AG09319 (cell line): ENCODE measurements at places on chromosomes 1 and 21.

- DNase-seq = no peak
Measured at GRCh38 chr1:185526344-185527307, 207.6 kb upstream of the HMCN1 start.

GRCh38 chr1:172252958-172253357 is 167.5 kb upstream of the C1orf105 start:
- DNase-seq = no peak

- DNase-seq = no peak
Measured at GRCh38 chr1:77282866-77283539, 1.2 kb downstream of the AK5 start.

GRCh38 chr1:233372218-233373120 is 44.9 kb downstream of the MAP3K21 start:
- DNase-seq = no peak

DNA sequence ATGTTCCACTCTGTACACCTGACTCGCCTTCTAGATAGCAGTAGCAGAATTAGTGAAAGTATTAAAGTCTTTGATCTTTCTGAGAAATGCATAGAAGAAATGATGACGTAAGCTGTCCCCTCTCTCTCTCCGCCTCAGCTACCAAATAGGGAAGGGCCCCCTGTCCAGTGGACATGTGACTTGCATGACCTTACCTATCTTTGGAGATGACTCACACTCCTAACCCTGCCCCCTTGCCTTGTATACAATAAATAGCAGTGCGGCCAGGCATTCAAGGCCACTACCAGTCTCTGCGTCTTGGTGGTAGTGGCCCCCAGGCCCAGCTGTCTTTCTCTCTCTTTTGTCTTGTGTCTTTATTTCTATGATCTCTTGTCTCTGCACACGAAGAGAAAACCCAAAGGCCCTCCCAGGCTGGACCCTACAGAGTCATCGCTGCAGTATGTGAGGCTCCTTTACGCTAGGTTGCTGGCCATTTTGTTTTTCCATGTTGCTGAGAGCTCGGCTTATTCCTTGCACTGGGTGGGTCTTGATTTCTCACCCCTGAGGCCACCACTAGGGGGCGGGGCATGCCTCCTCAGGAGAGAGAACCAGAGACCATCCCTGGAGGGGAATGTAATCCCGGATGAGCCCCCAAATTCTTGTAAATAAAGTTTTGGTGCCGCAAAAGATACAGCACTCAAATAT is 16.0 kb upstream of the ZBTB8B start:
- DNase-seq = no peak

DNA sequence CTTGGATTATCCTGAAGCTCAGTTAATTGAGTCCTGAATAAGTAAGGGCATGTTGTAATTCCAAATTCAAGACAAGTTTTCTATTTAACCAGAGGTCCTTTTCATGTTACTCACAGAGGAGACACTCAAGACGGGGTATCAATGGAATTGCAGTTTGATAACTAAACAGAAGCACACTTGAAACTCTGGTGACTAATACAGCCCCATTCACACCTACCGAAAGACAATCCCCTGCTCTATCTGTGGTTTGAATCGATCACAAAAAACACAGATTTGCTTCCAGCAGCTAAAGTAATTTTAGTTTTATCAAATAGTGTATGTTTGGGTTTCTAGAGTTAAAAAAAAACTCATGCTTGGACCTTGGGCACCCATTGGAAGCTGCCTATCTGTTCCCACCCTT is 60.4 kb downstream of the TEX35 start:
- no peak for DNase-seq

GRCh38 chr1:193141804-193142203 is 20.0 kb downstream of the CDC73 start:
- no peak for DNase-seq

GRCh38 chr1:206703661-206704060 is 19.0 kb downstream of the MAPKAPK2 start:
- no peak for DNase-seq
